NCI-H510A (cell line): ENCODE measurements at places on chromosomes 2 and 18.

DNA sequence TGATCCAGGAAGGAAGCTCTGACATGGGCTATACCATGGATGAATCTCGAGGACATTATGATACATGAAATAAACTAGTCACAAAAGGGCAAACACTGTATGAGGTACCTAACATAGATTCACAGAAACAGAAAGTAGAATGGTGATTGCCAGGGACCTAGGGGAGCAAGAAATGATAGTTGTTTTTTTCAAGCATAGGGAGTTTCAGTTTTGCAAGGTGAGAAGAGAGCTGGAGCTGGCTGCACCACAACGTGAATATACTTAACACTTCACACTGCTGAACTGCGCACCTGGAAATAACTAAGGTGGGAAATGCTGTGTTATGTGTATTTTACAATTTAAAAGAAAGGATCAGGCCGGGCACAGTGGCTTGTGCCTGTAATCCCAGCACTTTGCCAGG lies 13.2 kb upstream of the AGAP1 start:
- no peak for DNase-seq

DNA sequence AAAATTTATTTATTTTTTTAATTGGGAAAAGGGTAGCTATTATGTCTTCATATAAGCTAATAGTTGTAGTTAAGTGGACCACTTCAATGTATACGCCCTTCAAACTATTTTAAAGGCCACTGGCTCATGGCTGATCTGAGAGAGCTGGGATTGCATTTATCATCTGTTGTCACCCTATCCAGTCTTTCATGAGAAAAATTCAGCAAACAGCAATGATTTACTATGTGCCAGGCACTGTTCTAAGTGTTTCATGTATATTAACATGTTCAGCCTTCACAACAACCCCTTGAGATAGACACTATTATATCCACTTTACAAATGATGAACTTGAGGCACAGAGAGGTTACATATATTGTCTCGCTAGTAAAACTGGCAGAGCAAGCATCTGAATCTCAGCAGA lies 66.1 kb upstream of the ZNF397 start:
- peak; percentile 53 for DNase-seq

GRCh38 chr18:36046898-36047297 lies 20.5 kb downstream of the RPRD1A start:
- DNase-seq = no peak

- no peak for DNase-seq
These were observed 74.6 kb upstream of the UBXN4 start for GRCh38 chr2:135667045-135667444.

DNA sequence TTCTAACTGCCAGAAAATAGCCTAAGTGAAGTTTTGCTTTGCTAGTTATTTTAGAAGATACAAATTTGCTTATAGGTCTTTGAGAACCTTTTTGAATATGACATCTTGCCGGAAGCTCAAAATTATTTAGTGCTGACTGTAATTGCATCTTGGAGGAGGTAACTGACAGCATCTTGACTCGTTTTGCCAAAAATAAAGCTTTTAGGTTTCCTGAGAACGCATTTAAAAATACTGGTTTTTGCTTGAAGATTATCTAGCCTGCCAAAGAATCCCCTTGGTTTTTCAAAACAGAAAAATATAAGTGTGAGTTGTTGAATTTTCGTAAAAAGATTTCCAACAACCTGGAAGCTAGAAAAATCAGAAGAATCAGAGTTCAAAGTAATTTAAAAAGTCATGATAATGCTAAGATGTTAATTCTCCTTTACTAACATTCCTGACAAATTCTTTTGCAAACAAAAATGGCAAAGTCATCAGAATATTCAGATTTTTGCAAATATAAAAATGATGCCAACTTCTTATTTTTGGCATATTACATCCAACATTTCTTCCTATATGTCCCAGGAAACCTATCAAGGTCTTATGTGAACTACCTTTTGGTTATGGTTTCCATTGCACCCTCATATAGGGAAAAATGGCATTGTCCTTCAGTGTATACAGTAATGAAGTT lies 178.0 kb upstream of the SLC8A1 start:
- no peak for DNase-seq

- DNase-seq = no peak
These were observed 32.3 kb upstream of the ACSL3 start for GRCh38 chr2:222828572-222828971.
